Occipital lobe (tissue), 3 donors: ENCODE measurements at places on chromosomes 6 and 20.

DNA sequence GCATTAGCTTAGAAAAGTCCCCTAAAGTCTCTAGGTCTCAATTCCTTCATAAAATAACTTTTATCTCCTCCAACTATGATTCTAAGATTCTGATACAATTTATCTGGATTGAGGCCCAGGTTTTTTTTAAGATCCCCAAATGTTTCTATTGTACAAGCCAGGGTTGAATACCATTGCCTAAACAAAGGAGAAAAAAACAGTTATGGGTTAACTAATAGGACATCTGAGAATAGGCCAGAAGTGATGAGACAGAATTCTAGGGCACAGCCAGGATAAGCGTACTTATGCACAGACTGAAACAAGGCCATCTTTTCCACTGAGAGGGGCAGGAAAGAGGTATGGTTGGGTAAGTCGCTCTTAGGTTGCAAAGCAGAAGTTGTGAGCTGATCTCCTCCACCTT lies 26.4 kb downstream of the EPB41L2 start:
- no peak for DNase-seq

- DNase-seq, result no peak
Observed at GRCh38 chr20:48744515-48744914, 83.3 kb downstream of the PREX1 start.

DNA sequence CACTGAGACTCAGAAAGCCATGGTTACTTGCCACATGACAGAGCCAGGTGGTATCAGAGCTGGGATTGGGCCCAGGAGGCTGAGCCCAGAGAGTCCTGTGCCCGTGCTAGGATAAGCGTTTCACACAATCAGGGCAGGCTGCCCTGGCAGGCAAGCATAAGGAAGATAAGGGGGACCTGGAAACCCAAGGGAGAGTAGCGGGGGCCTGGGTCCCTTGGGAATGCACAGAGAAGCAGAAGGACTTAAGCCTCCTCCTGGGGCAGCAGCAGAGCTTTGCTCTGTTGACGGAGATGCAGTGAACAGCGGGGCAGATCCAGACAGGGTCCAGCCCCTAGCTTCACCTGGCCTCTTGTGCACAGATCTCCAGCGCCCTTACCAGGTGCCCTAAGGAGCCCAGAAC lies 8.7 kb downstream of the TRIB3 start:
- no peak for DNase-seq

DNA sequence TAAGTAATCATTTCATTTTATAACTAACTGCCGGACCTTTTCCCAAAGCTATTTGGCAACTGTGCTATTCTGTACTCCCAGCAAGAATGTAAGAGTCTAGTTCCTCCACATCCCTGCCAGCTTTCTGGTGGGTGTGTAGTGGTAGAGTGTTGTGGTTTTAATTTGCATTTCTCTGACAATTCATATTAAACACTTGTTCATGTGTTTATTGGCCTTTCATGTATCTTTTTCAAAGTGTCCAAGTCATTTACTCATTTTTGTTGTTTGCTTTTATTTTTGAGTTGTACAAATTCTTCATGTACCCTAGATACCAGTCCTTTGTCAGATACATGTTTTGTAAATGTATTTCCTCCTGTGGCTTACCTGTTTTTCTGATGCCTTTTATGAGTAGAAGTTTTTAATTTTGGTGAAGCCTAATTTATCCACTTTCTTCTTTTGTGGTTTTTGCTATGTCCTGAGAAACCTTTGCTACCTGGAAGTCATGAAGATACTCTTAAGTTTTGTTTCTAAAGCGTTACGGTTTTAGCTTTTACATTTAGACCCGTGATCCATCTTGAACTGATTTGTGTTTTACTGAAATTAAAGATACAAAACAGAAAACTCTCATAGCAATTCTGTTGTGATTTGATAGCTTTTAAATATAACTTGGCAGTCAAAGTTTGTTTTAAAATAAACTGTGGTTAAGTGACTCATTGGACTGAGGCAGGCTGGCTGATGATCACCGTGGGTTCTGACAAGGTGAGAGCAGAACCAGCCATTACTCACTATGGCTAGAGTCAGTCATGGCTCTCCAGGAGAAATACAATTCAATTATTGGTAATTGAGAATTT lies 8.0 kb downstream of the MYLIP start:
- DNase-seq, result no peak

DNA sequence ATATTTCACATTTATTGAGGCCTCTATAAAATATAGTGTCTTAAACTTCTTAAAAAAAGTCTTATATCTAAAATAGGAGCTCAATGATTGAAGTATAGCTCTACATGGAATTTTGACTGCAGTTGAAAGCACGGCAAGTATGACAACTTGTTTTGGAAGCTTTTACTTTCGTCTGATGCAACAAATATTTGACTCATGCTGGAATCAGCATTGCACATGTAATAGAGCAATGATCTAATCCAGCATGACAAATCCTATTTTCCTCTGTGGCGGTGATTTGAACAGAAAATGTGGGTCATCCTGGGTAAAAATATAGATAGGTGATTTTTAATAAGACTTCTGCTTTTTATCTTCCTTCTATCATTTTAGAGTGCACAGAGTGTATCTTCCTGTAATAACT lies 111.6 kb downstream of the TINAG start:
- DNase-seq, result no peak

DNA sequence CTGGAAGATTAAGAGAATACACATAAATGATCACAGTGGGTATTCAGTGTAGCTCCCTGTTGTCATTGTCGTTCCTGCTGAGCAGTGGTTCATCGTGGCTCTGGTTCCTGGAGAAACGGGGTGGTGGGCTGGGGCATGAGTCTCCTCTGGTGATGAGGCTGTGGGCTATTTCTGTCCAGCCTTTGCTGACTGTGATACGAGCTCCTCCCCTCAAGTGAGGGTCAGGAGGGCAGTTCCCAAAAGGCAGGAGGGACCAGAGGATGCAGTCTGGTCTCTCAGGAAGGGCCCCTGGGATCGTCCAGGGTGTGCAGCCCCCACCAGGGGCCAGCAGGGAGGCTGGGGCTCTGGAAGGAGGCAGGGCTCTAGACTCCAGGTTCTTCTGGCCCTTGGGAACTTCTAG lies 31.1 kb upstream of the DLGAP4 start:
- DNase-seq, result no peak

- DNase-seq, result no peak
Observed at GRCh38 chr6:129866256-129866655, 5.1 kb upstream of the TMEM244 start.
